ENCODE measurements at places on chromosomes 1 and 21. TPM values are rescaled to one million over a fixed set of nuclear protein-coding genes. Genes with fewer than 3 reads are reported as not detected.

Gene FBXO2
- total RNA-seq, result 11.1 TPM

Gene CBR3
- total RNA-seq, result 3.3 TPM

Gene CFHR1
- not detected for total RNA-seq

Gene TNFAIP8L2
- total RNA-seq, result not detected

Gene MANEAL
- total RNA-seq, result 4.3 TPM

Gene TFF3
- total RNA-seq, result 0.87 TPM

Gene RIMKLA
- total RNA-seq, result 1.0 TPM

Gene ZMYND12
- total RNA-seq, result 0.87 TPM

Gene RAB7B
- total RNA-seq, result 1.1 TPM

Gene GIPC2
- 1.1 TPM for total RNA-seq

Gene CHAF1B
- 0.70 TPM for total RNA-seq

Gene TCHHL1
- total RNA-seq, result not detected

Gene CD48
- total RNA-seq, result not detected

Gene NUP210L
- total RNA-seq, result 0.05 TPM

Gene EFNA4
- 12.5 TPM for total RNA-seq

Gene PAPPA2
- total RNA-seq, result 0.52 TPM

Gene GPA33
- total RNA-seq, result 0.17 TPM

Gene FCGR1A
- total RNA-seq, result not detected

Gene LPAR3
- 0.05 TPM for total RNA-seq

Gene LCA5L
- total RNA-seq, result 3.6 TPM

Gene ZNF648
- total RNA-seq, result not detected

Gene PROK1
- total RNA-seq, result not detected

Gene KCNE2
- total RNA-seq, result not detected

Gene ADCY10
- not detected for total RNA-seq

Gene PGLYRP4
- total RNA-seq, result not detected

Gene CELA2A
- total RNA-seq, result not detected

Gene MPL
- not detected for total RNA-seq

Gene FNDC10
- total RNA-seq, result 0.52 TPM

Gene GJA5
- total RNA-seq, result 0.87 TPM

Gene OXCT2
- 0.65 TPM for total RNA-seq

Gene RSPO1
- not detected for total RNA-seq

Gene TAS1R2
- total RNA-seq, result not detected

Gene OR2M5
- not detected for total RNA-seq

Gene CD244
- not detected for total RNA-seq

Gene PMF1
- total RNA-seq, result 47.1 TPM

Gene TMEM82
- total RNA-seq, result not detected

Gene OR6N1
- total RNA-seq, result not detected

Gene IL22RA1
- 0.05 TPM for total RNA-seq

Gene GPR37L1
- total RNA-seq, result 0.15 TPM

Gene KRTAP7-1
- total RNA-seq, result not detected

Gene APOBEC4
- total RNA-seq, result not detected

Gene TMEM125
- 3.9 TPM for total RNA-seq

Gene RAP1GAP
- 23.5 TPM for total RNA-seq

Gene AK4
- 100 TPM for total RNA-seq

Gene OR6K3
- total RNA-seq, result not detected

Gene MAD2L2
- 28.5 TPM for total RNA-seq

Gene CR1
- under 0.01 TPM for total RNA-seq

Gene SERBP1
- total RNA-seq, result 150 TPM

Gene NHLH1
- total RNA-seq, result 0.05 TPM

Gene IFI44
- 19.6 TPM for total RNA-seq

Gene MYOM3
- 1.5 TPM for total RNA-seq

Gene KRTAP13-1
- total RNA-seq, result not detected

Gene SLAMF8
- total RNA-seq, result 0.30 TPM

Measured in renal cortical epithelial cell (primary cell).